ENCODE measurements at places on chromosomes 11 and 22.

DNA sequence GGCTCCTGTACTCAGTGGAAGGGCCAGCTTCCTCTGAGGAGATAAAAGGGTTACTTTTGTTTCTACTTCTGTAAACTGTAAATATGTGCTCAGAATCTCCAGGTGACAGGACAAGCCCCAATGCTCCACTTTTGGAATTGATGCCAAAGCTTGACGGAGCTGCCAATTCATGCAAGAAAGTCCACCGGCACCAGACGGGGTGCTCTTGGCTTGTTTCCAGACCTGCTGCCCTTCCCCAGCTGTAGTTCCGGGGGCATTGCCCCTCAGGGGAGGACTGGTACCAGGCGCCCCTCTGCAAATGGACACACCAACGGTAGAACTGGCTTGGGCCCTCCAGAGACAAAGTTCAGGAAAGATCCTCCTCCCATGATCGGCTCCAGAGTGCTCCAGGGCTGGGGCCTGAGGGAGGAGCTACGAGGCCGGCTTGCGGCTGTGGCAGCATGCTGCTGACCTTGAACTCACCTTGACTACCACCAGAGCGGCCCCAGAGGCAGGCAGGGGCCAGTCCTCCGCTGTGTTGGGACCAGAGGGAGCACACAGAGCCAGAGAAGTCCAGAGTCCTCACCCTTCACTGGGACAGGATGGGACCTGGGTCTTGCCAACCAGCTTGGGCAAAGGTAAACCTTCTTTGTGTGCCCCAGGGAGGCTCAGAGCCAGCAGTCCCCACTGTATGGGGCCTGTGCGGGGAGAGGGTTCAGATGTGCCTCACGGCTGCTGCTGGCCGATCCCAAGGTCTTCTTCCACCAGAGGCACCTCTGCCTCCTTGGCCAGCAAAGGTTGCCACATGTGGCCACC, 17.8 kb upstream of the OAF start:
- no peak for DNase-seq

DNA sequence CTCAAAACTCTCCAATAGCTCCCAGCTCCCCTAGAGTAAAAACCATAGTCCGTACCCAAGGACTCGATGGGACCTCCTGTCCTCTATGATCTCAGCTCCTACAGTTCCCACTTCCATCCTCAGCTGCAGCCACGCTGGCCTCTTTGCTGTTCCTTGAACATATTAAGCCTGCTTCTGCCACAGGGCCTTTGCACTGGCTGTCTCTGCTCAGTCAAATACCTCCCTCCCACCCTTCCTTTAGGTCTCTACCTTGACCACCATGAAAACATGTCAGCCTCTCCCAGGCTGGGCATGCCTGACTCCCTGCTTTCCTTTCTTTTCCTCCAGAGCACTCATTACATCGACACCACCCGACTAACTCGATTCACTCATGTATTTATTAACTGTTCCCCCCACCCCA, 24.5 kb downstream of the TMEM184B start:
- no peak for DNase-seq

DNA sequence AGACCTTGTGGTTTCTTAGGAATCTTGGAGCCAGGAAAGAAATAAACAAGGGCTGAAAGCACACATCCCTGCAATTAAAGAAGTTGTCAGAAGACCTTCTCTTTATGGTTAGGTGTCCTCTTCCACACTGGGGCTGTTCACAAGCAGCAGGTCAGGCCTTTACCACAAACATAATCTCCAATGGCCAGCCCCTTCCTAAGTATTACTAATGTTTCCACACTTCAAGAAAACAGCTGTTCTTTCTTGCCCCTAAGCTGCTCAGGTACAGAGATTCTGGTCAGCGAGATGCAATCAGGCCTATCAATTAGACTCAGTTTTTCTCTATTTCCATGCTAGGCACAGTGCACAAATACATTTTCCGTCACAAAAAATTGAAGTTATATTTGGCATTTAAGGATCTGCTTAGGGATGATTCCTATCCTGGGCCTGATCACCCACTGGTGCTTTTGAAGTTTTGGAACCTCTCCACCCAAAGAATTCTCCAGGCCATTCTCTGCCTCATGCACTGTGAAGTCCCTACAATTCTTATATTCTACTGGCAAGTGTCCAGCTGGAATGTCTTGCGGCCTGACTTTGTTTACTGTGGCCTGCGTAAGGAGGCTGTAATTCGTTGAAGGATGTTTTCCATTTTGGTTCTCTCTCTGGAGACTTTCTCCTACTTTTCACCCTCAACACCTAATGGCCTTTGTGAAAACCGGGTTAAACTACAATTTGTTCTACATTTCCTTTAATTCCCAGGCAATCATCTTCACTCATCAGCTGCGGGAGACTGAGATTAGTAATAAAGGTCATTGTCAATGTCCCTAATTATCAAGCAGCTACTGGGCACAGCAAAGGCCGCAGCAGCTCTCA, 5.1 kb downstream of the PRAME start:
- DNase-seq = no peak

DNA sequence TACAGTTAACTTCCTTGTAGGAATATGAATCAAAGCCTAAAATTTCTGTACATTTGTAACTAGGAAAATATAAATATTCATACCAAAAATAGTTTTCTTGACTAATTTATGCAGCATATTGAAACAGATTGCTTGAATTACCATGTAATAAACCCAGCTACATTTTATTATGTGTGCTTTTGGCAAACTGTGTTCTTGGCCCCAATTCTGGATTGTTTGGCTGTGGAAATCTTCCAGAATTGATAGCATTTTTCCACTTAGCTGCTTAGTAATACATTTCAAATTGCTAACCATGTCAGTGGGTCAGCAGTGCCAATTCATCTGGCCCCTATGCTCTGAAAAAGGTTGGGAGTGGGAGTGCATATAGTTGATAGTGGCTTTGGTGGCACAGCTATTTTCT, 32.3 kb downstream of the PDHX start:
- no peak for DNase-seq

DNA sequence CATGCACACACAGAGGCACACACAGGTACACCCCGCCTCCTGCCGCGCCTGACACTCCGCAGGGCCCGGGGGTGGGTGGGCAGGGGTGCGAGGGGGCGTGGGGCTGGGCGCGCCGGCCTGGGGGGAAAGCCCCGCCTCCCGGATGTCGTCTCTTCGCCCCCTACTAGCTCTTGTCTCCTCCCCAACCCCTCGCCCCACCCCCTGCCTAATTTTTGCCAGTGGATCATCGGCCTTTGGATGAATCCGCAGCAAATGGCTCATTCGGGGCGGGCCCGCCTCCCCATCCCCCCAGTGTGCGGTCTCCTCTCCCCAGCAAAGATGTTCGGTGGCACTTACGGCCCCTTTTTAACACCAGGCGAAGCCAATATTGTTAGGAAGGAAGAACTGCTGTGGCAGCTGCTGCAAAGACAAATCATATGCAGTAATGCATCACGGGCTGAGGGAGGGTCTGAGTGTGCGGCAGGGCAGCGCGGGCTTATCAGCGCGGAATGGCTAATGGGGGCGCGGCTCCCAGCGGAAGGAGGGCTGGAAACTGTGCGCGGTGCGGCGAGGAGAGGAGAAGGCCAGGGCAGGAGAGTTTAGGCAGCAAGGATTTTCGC, 13.4 kb upstream of the NECTIN1 start:
- no peak for DNase-seq

- no peak for DNase-seq
Measured at GRCh38 chr11:23555085-23555484, 694.8 kb upstream of the CCDC179 start.

DNA sequence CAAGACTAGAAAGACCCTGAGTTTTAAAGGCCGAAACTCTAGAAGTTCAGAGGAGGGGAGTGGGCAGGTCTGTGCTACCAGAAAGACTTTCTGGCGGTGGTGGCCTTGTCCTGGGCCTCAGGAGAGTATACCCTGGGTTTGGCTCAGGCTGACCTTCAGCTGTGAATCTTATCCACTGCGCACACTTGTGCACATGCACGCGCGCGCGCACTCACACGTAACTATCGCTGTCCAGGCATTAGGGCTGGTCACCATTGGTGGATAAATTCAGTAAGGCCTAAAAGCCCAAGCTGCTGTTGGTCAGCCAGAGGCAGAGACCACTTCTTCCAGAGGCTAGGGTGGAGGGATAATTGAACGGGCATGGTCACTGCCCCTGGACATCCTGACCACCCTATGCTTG, 25.1 kb downstream of the ARHGEF17 start:
- DNase-seq = no peak

DNA sequence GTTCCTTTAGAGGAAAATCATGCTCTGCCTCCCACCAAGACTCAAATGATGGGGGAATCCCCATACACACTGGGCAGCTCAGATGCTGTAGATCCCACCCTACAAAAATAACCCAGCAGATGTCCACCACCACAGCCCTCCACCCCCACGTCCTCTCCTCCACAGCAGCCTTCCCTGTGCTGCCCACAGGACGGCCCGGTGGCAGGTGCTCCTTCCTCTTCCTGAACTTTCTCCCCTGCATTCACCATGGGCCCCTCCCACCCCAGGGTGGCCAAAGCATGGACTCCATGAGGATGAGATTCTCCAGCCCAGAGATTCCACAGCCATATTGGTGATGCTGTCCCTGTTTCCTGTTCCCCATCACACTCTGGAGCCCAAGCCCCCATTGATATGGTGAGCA, 368.3 kb downstream of the CADM1 start:
- no peak for DNase-seq

GRCh38 chr22:43205748-43206508, 19.0 kb upstream of the TTLL12 start:
- no peak for DNase-seq
